RWPE1 (cell line): ENCODE measurements at places on chromosomes 1 and 21.

DNA sequence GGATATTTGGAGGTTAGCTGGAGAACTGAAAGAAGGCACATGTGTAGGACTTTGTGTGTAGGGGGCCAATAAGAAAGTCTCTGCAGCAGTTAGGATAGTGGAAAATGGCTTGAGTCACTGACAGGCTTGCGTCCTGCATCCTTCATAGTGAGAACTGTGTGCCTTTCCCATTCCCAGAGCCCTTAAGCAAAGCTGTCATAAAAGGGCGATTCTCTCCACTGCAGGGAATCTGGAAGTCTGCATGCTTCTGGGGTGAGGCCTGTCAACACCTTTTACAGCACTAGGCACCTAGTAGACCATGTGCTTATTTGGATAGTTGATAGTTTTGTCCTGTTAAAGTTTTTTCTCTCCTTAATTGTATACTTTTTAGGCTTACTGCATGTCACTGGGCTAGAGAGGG lies 39.4 kb upstream of the MACF1 start:
- DNase-seq: no peak

DNA sequence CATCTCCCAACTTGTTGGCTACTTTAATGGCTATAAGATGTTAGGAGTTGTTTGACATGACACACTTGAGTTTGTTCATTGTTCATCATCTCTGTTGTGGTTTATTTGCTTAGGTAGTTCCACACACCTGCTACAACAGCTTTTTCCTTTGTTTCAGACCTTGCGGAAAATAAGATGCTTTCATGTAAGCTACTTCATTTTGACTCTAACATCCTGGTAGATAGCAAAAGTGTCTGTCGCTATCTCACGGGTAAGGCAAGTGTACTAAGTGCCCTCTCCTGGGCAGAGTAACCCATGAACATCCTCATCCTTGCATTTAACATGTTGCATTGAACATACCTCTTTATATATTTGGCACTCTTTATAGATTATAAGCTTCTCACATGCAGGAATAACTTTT lies 1.6 kb upstream of the OR10T2 start:
- DNase-seq: no peak

GRCh38 chr1:109199710-109200109 lies 14.0 kb upstream of the SARS1 start:
- DNase-seq: no peak

DNA sequence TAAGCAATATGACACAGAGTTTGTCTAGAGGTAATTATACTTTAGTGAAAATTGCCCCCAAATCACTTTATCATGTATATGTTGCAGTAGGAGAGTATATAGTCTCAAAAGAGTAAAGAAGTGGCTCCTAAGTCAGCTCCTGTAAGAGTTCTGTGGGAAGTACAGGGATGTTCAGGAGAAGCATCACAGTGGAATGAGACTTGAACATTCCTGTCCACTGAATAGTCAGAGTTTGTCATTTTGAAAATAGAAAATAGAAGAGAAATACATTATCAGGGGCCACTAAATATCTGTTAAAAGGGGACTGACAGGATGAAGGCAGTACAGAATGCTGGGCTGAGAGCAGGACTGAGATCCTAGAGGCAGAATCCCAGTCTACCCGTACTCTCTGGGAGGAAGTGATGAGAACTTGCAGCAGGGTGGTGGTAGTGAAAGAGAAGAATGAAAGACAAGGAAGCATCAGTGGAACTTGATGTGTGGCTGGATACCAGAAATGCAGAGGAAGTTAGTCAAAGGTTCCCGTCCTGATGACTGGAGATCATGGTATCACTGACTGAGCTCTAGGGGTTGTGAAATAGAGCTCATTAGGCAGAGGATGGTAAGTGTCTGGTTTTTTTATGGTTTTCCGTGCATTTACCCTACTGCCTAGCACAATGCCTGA lies 153.4 kb downstream of the FMN2 start:
- no peak for DNase-seq

DNA sequence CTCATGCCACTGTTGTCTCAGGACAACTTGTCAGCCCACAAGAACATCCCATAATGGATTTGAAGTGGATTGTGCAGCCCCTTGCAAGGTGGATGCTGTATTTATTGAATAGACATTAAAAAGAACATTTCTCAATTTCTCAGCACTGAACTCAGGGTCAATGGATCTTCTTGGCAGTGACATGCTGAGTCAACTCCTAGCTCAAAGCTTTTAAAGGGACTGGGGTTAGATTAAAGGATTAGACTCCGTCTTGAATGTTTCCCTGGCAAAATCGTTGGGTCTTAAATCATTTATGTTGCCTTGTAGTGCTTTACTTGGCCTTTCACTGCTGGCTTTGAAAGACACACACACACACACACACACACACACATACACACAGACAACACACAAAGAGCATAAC lies 221.6 kb upstream of the PBX1 start:
- no peak for DNase-seq

DNA sequence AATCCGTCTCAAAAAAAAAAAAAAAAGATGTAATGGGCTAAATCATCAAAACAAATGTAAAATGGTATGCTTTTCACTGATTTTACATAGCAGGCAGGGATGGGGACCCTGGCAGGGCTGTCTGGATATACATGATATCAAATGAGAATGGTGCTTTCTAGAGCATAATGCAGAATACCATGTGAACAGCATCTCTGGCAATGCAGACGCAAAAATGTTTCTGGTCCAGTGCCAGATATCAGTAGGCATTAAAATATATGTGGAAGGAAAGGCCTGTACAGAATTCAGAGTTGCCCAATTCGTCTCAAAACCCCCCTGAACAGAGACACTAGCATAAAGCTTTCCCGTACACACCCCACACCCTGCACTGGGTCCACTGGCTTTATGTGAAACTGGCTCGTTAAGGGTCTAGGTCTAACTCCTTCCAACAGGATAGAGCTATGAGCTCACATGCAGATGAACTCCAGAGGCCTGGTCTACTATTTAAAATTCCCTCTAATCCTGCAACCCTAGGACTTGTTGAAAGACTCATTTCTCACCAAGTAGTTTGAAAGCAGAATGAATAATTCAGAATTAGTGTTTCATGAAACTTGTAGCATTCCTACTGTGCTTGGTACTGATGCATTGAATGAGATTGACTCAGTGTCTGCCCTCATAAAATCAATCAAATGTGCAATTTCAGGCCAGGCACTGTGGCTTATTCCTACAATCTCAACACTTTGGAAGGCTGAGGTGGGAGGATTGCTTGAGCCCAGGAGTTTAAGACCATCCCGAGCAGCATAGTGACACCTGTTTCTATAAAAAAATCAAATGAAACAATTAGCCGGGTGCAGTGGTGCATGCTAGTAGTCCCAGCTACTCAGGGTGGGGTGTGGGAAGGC lies 2.6 kb upstream of the MYSM1 start:
- no peak for DNase-seq

GRCh38 chr21:35720208-35720731 lies 340.1 kb downstream of the SETD4 start:
- DNase-seq: no peak

DNA sequence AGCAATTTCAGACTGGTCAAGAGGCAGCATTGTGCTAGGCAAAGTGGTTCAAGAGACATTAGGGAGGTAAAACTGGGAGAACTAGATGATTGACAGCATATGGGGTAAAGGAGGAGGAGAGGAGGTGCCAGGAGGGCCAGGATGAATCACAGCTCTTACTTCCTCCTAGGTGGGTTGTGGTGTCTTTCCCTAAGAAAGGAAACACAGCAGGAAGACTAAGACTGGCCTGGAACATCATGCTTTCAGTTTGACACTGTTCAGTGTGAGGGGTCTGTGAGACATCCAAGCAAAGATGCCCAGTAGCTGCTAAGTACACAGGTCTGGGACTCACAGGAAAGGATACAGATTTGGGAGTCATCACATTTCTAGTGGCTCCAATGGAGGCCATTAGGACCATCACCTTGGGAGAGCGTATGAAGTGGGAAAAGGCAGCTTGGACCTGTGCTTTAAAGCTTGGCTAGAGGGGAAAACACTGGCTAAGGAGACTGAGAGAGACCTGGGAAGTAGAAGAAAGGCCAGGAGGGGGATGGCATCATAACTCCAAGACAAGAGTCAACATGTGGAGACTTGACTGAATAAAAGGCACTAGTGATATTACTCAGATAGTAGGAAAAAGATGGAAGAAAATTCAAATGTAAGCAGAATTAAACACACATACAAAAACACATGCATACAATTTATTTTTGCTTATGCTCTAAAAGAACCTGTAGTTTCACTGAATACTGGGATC lies 17.3 kb downstream of the CD58 start:
- peak; percentile 65 for DNase-seq

- no peak for DNase-seq
Measured at GRCh38 chr21:43956670-43957035, 55.5 kb upstream of the TRAPPC10 start.

DNA sequence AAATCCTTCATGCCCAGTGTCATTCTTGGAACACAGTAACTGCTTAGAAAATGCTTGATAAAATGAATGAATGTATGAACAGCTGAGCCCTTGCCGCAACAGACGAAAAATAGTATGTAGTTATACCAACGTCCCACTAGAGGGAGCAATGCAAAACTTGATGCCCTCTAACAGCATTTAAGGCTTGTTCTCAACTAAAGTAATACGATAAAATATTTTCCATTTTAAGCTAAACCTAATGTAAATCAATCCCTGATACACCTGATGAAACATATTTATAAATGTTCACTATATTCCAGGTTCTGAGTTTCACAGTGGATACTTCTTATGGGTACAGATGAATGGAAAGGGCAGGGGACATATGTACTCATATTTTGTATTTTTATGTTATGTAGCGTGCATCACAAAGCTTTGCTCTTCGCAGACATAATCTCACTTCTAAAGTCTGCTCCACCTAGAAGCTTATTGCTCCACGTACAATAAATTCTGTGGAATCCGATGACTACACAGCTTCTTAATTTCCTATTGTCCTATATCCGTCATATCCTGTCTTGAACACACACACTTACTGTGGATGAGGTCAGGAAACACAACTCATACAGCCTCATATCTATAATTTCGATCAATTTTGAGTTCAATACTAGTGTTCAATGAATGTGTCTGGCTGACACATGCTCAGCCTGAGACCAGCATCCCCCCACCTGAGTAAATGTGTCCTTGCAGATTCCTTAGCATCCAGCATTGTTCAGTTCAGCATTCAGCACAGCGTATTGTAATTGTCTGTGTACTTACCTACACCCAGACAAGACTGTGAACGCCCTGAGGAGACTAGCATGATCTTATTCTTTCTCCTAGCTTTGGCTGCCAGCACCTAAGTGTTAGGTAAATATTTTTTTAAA lies 4.4 kb upstream of the UTP25 start:
- DNase-seq: peak; percentile 41

- DNase-seq: no peak
Measured at GRCh38 chr1:66261364-66261763, 272.6 kb upstream of the SGIP1 start.

- DNase-seq: no peak
Measured at GRCh38 chr21:35204850-35205541, 155.9 kb upstream of the RUNX1 start.

GRCh38 chr1:80926531-80926930 lies 874.2 kb upstream of the ADGRL2 start:
- no peak for DNase-seq

- no peak for DNase-seq
Measured at GRCh38 chr21:15743593-15743992, 13.8 kb downstream of the USP25 start.

DNA sequence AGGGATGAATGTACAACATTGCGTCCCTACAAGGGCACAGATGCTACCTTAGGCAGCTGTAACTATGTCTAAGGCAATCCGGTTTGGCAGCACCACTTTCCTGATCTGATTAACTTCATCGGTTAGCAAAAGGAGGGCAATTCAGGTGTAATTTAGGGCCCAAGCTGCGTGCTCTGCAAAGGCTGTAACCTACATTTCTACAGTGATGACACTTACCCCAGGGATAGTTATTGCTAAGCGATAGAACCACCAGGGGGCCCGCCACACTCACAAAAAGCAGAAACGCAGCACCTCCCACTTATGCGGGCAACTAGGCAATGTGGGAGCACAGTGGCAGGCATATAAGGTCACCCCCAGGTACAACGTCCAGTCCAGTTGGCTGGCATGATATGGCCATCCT lies 113.5 kb downstream of the GDAP2 start:
- DNase-seq: no peak

DNA sequence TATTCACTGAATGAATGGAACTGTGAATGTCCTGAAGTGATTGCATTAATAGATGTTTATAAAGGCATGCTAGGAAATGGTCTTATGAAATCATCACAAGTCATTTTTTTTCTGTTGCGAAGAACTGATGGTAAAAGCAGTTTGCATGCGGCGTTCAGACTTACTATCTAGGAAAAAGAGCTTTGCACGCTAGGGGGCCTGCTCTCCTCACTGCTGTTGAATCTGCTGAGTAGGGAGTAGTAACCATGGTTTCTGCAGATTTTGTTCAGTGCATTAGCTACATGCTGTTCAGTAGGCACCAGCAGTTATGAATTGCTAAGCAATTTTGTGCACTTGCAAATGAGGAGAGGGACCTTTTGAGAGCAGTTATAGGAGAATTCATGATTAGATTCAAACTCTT lies 57.9 kb downstream of the CENPF start:
- no peak for DNase-seq

- DNase-seq: no peak
Measured at GRCh38 chr1:58465176-58465575, 81.3 kb downstream of the OMA1 start.

- DNase-seq: no peak
Measured at GRCh38 chr1:17819129-17819802, 64.1 kb downstream of the ACTL8 start.

- DNase-seq: no peak
Measured at GRCh38 chr1:54378157-54378873, 27.9 kb downstream of the SSBP3 start.

- no peak for DNase-seq
Measured at GRCh38 chr1:56258371-56258770, 321.0 kb downstream of the PLPP3 start.

DNA sequence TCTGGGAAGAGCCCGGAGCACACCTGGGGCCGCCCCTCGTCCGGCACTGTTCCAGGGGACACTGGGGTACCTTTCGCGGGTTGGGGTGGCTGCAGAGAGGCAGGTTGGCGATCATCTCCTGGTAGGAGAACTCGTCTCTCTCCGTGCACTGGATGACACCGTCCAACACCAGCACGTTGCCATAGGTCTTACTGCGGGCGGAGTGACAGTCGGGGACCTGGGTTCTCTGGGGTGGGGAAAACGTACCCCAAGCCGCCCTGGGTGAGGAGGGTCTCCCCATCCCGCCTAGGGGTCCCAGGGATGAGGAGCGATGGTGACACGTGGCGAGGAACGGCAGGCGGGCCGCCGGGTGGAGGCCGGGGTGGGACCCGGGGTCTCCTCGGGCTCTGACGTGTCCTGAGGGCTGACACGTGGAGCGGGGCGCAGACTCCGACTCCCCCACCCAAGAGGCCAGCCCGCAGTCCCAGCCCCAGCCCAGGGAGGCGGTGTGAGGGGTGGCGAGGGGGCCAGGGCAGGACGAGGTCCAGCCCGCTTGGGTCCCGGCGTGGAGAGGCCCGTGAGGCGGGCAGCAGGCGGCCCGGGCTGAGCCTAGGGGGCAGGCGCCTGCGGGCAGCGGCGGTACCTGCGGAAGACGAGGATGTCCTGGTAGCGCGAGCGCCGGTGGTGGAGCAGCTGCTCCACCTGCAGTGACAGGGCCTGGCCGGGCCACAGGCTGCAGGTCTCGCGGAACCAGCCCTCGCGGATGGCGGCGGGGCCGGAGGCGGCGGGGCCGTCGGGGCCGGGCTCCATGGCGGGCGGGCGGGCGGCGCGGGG lies 457 bp downstream of the SRM start:
- no peak for DNase-seq
